ENCODE measurements at places on chromosomes 6 and 20. TPM values are rescaled to one million over a fixed set of nuclear protein-coding genes. Genes with fewer than 3 reads are reported as not detected.

CRISP3 gene
- 6.0 TPM for total RNA-seq

DNA sequence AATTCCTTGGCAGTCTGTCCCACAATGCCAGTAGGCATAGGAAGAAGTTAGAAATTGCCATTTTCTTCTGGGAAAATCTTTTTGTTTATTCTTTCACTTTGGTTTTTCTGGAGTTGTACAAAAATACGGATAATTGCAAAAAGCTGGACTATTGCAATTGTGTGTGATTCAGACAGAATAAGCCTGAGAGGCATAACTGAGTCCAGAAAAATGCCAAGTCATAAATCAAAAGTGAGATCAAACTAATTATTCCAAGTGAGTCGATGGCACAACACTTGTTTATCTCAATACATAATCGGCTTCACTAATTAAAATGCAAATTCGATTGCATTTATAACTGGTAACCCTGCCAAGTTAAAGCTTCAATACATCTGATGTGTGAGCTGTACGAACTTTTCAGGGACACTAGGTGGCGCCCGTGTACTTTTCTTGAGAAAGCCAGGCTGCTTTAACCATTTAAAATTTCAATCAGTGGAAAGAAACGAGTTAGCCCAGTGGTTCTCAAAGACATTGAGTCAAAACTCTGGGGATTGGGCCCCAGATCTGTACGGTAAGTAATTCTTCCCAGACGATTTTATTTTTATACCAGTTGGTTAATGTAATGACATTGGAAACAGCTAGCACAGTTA, 102.6 kb downstream of the LAMP5 start:
- H3K4me1 ChIP-seq = peaks cover 11% of the 10 kb centered on the region
- no peak overlapping the region for H3K27ac ChIP-seq
- no peaks in the 10 kb centered on the region for H3K36me3 ChIP-seq
- DNase-seq = peak; percentile 82
- H3K4me3 ChIP-seq = no peak overlapping the region

CALHM5 gene
- total RNA-seq = 0.33 TPM

DNA sequence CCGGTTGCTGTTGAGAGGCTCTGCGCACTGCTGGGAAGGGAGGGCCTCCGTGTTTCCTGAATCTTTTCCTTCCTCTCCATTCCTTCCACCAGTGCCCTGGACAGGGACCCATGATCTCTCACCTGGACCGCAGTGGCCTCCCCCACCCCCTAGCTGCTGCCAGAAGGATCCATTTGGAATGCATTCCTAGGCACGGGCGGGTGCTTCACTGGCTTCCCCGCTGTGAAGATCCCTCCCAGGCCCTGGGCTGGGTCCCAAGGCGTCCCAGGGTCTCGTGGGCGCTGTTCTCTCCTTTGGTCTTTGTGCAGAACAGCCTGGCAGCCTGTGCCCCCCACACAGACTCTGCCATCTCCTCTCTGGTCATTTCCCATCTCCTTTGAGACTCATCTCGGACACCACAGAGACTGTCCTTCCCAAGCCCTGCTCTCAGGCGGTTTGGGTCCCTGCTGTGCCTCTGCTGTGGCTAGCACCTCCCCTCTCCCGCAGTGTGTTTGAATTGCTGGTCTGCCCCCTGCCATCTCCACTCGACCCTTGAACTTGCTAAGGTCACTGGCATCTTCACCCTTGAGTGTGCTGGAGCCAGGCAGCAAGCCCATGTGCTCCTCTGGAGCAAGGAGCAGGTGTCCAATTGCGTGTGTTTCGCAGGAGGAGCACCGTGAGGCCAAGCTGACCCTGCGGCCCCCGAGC, 59.0 kb downstream of the TCP11 start:
- DNase-seq = no peak
- H3K4me3 ChIP-seq = no peak overlapping the region
- H3K36me3 ChIP-seq = peaks cover 14% of the 10 kb centered on the region
- H3K4me1 ChIP-seq = no peaks in the 10 kb centered on the region
- no peaks in the 10 kb centered on the region for H3K27me3 ChIP-seq

DNA sequence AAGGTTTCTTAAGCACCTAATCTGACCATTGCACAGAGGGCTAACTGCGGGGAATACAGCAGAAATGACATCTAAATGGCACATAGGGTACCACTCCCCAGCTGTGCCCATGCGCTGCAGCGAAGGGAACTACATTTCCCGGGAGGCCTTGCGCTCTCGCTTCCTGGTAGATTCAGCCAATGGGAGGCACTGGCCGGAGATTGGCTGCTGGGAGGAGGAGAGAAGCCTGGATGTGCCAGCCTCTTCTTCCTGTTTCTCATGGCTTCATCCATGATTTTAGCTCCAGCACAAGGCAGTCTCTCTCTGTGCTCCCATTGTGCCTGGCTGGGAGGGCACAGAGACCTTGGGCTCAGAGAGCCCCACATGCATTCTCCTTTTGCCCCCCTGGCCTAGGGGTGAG, 101.7 kb upstream of the FOXA2 start:
- no peak overlapping the region for H3K4me3 ChIP-seq
- no peaks in the 10 kb centered on the region for H3K36me3 ChIP-seq
- H3K27me3 ChIP-seq = no peaks in the 10 kb centered on the region
- H3K27ac ChIP-seq = no peak overlapping the region
- DNase-seq = peak; percentile 40
- no peaks in the 10 kb centered on the region for H3K4me1 ChIP-seq

DNA sequence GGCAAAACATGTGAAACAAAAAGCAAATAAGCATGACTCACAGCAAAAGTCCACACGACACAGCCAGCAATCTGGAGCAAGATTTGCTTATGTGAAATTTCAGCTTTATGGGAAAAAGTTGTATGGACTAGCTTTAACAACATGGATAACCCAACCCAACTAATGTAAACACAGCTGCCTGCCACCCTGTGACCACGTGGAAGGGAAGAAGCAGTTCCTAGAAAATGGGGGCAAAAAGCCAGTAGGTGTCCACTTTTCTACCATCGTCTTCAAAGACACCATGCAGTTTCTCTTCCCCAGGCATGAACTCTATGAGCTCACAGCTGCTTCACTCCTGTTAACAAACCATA, 425.4 kb upstream of the RNF217 start:
- no peaks in the 10 kb centered on the region for H3K4me1 ChIP-seq
- H3K27ac ChIP-seq = no peak overlapping the region
- no peak overlapping the region for H3K4me3 ChIP-seq
- no peaks in the 10 kb centered on the region for H3K36me3 ChIP-seq
- no peaks in the 10 kb centered on the region for H3K27me3 ChIP-seq

DNA sequence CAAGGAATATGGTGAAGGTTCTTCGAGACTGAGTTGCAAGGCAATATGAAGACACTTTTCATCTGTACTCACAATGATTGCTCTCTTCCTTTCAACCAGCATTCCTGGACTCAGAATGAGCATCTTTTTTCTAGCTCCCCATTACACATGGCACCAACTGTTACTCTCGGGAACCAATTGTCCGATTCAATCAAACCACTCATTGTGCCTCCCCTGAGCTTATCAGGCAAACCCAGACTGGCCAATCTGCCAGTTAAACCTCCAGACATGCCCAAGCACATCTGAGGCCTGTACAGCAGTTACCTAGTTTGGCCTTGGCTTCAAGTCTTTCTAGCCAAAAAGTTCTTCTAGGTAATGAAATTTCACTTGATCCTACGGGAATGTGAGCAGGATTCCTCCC, 164.1 kb downstream of the ID4 start:
- H3K4me1 ChIP-seq = no peaks in the 10 kb centered on the region
- DNase-seq = no peak
- H3K36me3 ChIP-seq = no peaks in the 10 kb centered on the region
- no peak overlapping the region for H3K27ac ChIP-seq
- H3K27me3 ChIP-seq = no peaks in the 10 kb centered on the region

- H3K27me3 ChIP-seq = no peaks in the 10 kb centered on the region
- H3K4me3 ChIP-seq = no peak overlapping the region
- H3K4me1 ChIP-seq = no peaks in the 10 kb centered on the region
- no peak overlapping the region for H3K27ac ChIP-seq
- no peak for DNase-seq
- no peaks in the 10 kb centered on the region for H3K36me3 ChIP-seq
Observed at GRCh38 chr20:4957939-4958362, 43.4 kb downstream of the SLC23A2 start.
